ENCODE measurements at places on chromosomes 11 and 22. TPM values are rescaled to one million over a fixed set of nuclear protein-coding genes. Genes with fewer than 3 reads are reported as not detected.

DNA sequence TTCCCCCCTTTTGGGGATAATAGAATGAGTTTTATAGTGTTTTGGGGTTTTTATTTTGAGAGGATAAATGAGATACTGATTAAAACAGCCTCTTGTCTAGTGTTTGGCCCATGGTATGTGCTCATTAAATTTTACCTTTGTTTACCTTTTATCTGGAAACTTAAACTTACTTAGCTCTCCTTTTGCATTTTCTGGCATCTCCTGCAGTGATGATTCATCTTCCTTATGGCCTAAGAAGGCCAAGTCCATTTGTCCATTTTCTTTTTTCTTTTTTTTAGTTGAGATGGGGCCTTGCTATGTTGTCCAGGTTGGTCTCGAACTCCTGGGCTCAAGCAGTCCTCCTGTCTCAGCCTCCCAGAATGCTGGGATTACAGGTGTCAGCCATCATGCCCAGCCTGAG is 156.3 kb downstream of the COMMD9 start:
- no peak for DNase-seq
- H3K36me3 ChIP-seq: no peaks in the 10 kb centered on the region
- H3K4me1 ChIP-seq: no peaks in the 10 kb centered on the region
- H3K27me3 ChIP-seq: peaks cover 16% of the 10 kb centered on the region

IL17REL gene
- total RNA-seq: not detected

MS4A7 gene
- total RNA-seq: 0.41 TPM

FGF3 gene
- not detected for total RNA-seq

BUD13 gene
- total RNA-seq: 33.4 TPM

KCNK4 gene
- not detected for total RNA-seq

- peaks cover 20% of the 10 kb centered on the region for H3K4me1 ChIP-seq
- H3K4me3 ChIP-seq: peak within 1 kb of the TSS; percentile 84
- no peaks in the 10 kb centered on the region for H3K36me3 ChIP-seq
- DNase-seq: peak; percentile 39
- H3K27ac ChIP-seq: peak within 1 kb of the TSS; percentile 78
- peaks cover 47% of the 10 kb centered on the region for H3K27me3 ChIP-seq
Measured at GRCh38 chr11:76783294-76783895, at the start of gene TSKU. Gene TSKU (plus strand): TSS chr11:76783356. CDS start chr11:76795617, 12,261 bp downstream.

DNA sequence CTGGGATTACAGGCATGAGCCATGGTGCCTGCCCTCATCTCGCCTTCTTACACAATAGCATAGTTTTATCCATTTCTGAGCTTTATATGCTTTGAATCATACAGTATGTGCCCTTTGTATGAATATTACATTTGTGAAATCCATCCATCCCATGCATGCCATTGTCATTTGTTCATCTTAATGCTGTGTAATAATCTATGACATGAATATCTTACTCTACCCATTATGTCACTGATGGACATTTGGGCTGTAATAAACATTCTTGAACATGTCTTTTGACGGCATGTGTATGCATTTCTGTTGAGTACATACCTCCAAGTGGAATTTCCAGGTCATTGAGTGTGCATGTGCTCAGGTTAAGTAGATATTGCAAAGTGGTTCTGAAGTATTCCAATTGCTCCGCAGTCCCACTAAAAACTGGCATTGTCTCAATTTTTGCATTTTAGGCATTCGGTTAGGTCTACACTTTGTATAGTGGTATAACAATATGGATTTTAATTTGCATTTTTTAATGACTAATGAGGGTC is 339.3 kb upstream of the SYN3 start:
- peaks cover 3% of the 10 kb centered on the region for H3K27me3 ChIP-seq
- DNase-seq: no peak
- no peak overlapping the region for H3K27ac ChIP-seq
- H3K36me3 ChIP-seq: no peaks in the 10 kb centered on the region
- H3K4me3 ChIP-seq: no peak overlapping the region

- DNase-seq: no peak
- H3K4me1 ChIP-seq: no peaks in the 10 kb centered on the region
- H3K36me3 ChIP-seq: no peaks in the 10 kb centered on the region
- no peaks in the 10 kb centered on the region for H3K27me3 ChIP-seq
Measured at GRCh38 chr22:37794376-37794775, 13.4 kb upstream of the GCAT start.

MIOX gene
- not detected for total RNA-seq

- H3K36me3 ChIP-seq: no peaks in the 10 kb centered on the region
- no peak for DNase-seq
- H3K4me1 ChIP-seq: peaks cover 2% of the 10 kb centered on the region
- H3K4me3 ChIP-seq: no peak overlapping the region
Measured at GRCh38 chr11:2511421-2512369, 66.9 kb downstream of the KCNQ1 start.

GRCh38 chr22:49866646-49867045 is 13.0 kb downstream of the ZBED4 start:
- DNase-seq: no peak
- H3K4me1 ChIP-seq: peaks cover 54% of the 10 kb centered on the region
- no peaks in the 10 kb centered on the region for H3K27me3 ChIP-seq
- no peak overlapping the region for H3K27ac ChIP-seq
- H3K36me3 ChIP-seq: peaks cover 68% of the 10 kb centered on the region

- H3K27me3 ChIP-seq: no peaks in the 10 kb centered on the region
- no peak overlapping the region for H3K27ac ChIP-seq
Measured at GRCh38 chr11:101477926-101478325, 105.9 kb downstream of the TRPC6 start.

DNA sequence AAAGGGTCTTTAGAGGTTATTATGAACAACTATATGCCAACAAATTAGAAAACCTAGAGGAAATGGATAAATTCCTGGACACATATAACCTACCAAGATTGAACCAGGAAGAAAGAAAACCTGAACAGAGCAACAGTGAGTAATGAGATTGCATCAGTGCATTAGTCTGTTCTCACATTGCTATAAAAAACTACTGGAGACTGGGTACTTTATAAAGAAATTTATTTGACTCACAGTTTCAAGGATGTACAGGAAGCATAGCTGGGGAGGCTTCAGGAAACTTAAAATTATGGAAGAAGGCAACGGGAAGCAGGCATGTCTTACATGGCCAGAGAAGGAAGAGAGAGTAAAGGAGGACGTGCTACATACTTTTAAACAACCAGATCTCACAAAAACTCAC is 70.8 kb upstream of the GNAZ start:
- H3K4me3 ChIP-seq: no peak overlapping the region
- DNase-seq: no peak
- peaks cover 76% of the 10 kb centered on the region for H3K27me3 ChIP-seq
- H3K4me1 ChIP-seq: no peaks in the 10 kb centered on the region

GRCh38 chr22:27682437-27682836 is 119.1 kb downstream of the MN1 start:
- H3K36me3 ChIP-seq: no peaks in the 10 kb centered on the region
- H3K27ac ChIP-seq: no peak overlapping the region
- DNase-seq: no peak
- no peak overlapping the region for H3K4me3 ChIP-seq

GRCh38 chr22:42202048-42202447 is 68.4 kb downstream of the TCF20 start:
- H3K36me3 ChIP-seq: peaks cover 27% of the 10 kb centered on the region
- peaks cover 46% of the 10 kb centered on the region for H3K4me1 ChIP-seq
- no peak for DNase-seq
- no peak overlapping the region for H3K27ac ChIP-seq
- H3K4me3 ChIP-seq: no peak overlapping the region

GRCh38 chr22:38465673-38466490 is 2.0 kb upstream of the KDELR3 start:
- no peak overlapping the region for H3K4me3 ChIP-seq
- peaks cover 8% of the 10 kb centered on the region for H3K4me1 ChIP-seq
- no peaks in the 10 kb centered on the region for H3K36me3 ChIP-seq
- H3K27ac ChIP-seq: no peak overlapping the region
- peaks cover 71% of the 10 kb centered on the region for H3K27me3 ChIP-seq

- H3K4me3 ChIP-seq: no peak overlapping the region
- H3K36me3 ChIP-seq: no peaks in the 10 kb centered on the region
- H3K4me1 ChIP-seq: peaks cover 20% of the 10 kb centered on the region
- H3K27me3 ChIP-seq: peaks cover 6% of the 10 kb centered on the region
Measured at GRCh38 chr22:35553341-35553740, 12.7 kb downstream of the RASD2 start.

NAA40 gene
- 18.3 TPM for total RNA-seq

GRCh38 chr11:76835928-76836612 is 24.6 kb upstream of the ACER3 start:
- peaks cover 19% of the 10 kb centered on the region for H3K27me3 ChIP-seq
- no peak overlapping the region for H3K4me3 ChIP-seq
- H3K36me3 ChIP-seq: no peaks in the 10 kb centered on the region
- no peaks in the 10 kb centered on the region for H3K4me1 ChIP-seq
- no peak overlapping the region for H3K27ac ChIP-seq

DNA sequence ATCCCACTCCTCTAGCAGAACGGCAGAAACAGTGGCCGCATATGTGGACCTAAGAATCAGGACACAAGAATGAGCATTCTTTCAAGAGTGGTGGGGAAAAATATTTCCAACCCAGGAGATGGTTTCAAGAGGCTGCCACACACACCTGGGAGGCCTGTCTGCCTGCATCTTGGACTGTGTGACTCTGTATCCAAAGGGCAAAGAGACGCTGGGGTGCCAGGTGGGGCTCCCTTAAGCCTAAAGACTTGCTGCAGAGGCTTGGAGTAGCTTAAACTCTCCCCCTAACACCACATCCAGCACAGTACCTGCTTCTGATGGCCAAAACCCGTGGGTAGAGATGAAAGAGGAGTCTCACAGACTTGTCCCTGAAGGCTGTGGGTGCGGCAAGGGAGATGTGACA is 3.5 kb downstream of the CXCR5 start:
- no peak overlapping the region for H3K4me3 ChIP-seq
- H3K36me3 ChIP-seq: no peaks in the 10 kb centered on the region
- no peaks in the 10 kb centered on the region for H3K27me3 ChIP-seq
- no peak for DNase-seq

- H3K36me3 ChIP-seq: no peaks in the 10 kb centered on the region
- H3K4me1 ChIP-seq: peaks cover 11% of the 10 kb centered on the region
Measured at GRCh38 chr11:108617055-108617454, 23.5 kb upstream of the EXPH5 start.

HEPN1 gene
- not detected for total RNA-seq

DNA sequence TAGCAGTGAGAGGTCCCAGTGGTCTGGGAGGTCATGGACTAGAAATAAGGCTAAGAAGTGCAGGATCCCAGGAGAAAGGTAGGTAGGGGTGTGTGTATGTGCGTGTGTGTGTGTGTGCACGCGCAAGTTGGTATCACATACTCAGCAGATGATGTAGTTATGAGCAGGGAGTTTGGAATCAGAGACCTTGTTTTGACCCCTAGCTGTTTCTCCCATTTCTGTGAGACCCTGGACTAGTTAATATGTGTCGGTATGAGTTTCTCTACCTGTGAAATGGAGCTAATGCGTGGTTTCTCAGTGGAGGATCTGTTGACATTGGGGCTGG is 1.3 kb downstream of the SERPING1 start:
- DNase-seq: no peak
- no peaks in the 10 kb centered on the region for H3K4me1 ChIP-seq
- H3K27me3 ChIP-seq: peaks cover 33% of the 10 kb centered on the region
- H3K4me3 ChIP-seq: no peak overlapping the region
- no peak overlapping the region for H3K27ac ChIP-seq

KRTAP5-9 gene
- not detected for total RNA-seq

DNA sequence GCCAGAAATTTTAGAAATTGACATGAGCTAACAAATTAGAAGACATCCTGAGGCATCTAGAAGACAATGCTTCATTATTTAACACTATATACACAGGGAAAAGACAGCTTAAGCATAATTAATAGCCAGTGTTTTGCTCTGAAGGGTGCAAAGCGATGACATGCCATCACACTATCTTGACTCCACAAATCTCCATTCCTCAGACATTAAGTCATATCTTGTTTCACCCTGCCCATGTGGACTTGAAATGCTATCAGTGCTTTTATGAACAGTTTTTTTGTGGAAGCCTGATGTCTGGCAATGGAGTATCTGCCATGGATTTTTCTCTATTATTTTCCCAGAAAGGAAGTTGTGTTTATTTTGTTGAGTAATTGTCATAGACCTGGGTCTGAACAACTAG is 2.3 kb downstream of the CARD18 start:
- H3K27me3 ChIP-seq: peaks cover 4% of the 10 kb centered on the region
- no peaks in the 10 kb centered on the region for H3K4me1 ChIP-seq
- no peak for DNase-seq
- peaks cover 3% of the 10 kb centered on the region for H3K36me3 ChIP-seq
- H3K4me3 ChIP-seq: no peak overlapping the region

DNA sequence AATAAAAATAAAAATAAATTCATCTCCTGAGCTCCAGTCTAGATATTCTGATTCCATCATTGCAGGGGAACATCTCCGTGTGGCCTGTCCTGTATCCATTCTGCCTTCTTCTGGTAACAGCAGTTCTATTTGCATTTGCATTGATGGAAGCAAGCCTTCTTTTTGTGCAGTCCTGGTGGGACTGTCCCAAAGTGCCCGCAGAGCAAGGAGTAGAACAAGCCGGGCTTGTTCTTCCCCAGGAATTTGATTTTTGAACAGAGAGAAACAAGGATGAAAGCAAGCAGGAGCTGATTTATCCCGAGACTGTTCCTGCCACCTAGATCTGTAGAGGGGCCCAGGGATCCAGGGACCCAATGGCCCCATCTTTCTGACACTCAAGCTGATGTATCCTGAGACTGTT is 65.4 kb downstream of the SYN3 start:
- H3K4me1 ChIP-seq: no peaks in the 10 kb centered on the region
- H3K27me3 ChIP-seq: peaks cover 5% of the 10 kb centered on the region
- H3K27ac ChIP-seq: no peak overlapping the region
- DNase-seq: no peak
- H3K4me3 ChIP-seq: no peak overlapping the region

GRCh38 chr22:30326255-30326705 is 461 bp downstream of the TBC1D10A start:
- peak overlapping the region; percentile 89 for H3K4me3 ChIP-seq
- no peaks in the 10 kb centered on the region for H3K27me3 ChIP-seq
- peaks cover 9% of the 10 kb centered on the region for H3K36me3 ChIP-seq

OR51I1 gene
- not detected for total RNA-seq

DNA sequence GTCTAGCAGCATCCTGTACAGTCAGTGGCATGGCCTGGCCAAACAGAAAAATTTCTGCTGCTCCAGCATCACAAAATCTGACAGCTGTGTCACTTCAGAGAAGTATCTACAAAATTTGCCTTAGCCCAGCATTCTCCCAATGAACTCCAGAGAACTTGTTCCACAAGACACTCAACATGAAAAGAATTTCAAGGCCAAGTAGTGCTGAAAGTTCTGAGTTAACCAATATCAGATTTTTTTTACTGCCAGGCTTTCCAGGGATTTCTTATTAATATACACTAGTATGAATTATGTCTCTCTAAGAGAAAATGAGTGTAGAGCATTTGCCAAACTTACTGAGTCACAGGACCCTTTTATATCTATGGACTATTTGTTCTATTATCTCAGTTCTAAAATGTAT is 68.8 kb downstream of the OR5AK2 start:
- no peaks in the 10 kb centered on the region for H3K36me3 ChIP-seq
- no peaks in the 10 kb centered on the region for H3K27me3 ChIP-seq
- no peak overlapping the region for H3K27ac ChIP-seq
- no peak overlapping the region for H3K4me3 ChIP-seq

MS4A6A gene
- not detected for total RNA-seq

GCAT gene
- 11.6 TPM for total RNA-seq

PTPRCAP gene
- 117 TPM for total RNA-seq

- H3K27ac ChIP-seq: no peak overlapping the region
- H3K27me3 ChIP-seq: peaks cover 23% of the 10 kb centered on the region
- DNase-seq: no peak
- H3K36me3 ChIP-seq: no peaks in the 10 kb centered on the region
- H3K4me3 ChIP-seq: no peak overlapping the region
- H3K4me1 ChIP-seq: no peaks in the 10 kb centered on the region
Measured at GRCh38 chr11:19512618-19513017, 200.0 kb upstream of the NAV2 start.

LRRC56 gene
- total RNA-seq: 1.4 TPM

- H3K27me3 ChIP-seq: no peaks in the 10 kb centered on the region
- H3K4me3 ChIP-seq: no peak overlapping the region
- H3K36me3 ChIP-seq: peaks cover 12% of the 10 kb centered on the region
Measured at GRCh38 chr11:112229746-112230433, 3.7 kb downstream of the PTS start.

Data from activated naive CD8-positive, alpha-beta T cell treated with anti-CD3 and anti-CD28 coated beads for 36 hours (primary cell).